ENCODE measurements at places on chromosomes 7 and 10.

- no peak for DNase-seq
Observed at GRCh38 chr7:49866076-49866735, 92.8 kb downstream of the VWC2 start.

DNA sequence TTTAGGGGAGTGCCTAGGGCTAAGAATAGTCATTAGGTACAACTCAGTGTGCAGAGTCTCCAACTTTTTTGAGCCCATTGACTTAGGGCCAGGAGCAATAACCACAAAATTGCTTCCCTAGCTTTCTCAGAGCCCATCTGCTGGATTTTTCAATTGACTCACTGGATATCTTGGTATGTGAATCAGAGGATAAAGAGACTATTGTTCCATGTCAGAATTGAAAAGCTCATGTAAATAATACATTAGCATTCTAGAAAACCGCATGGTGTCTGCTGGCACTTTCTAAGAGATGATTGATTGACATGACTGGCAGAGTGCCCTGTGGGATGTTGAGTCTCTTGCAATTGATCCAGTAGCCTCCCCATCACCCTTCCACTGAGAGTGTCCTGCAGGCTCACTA, 246.2 kb downstream of the CCDC7 start:
- DNase-seq: no peak

DNA sequence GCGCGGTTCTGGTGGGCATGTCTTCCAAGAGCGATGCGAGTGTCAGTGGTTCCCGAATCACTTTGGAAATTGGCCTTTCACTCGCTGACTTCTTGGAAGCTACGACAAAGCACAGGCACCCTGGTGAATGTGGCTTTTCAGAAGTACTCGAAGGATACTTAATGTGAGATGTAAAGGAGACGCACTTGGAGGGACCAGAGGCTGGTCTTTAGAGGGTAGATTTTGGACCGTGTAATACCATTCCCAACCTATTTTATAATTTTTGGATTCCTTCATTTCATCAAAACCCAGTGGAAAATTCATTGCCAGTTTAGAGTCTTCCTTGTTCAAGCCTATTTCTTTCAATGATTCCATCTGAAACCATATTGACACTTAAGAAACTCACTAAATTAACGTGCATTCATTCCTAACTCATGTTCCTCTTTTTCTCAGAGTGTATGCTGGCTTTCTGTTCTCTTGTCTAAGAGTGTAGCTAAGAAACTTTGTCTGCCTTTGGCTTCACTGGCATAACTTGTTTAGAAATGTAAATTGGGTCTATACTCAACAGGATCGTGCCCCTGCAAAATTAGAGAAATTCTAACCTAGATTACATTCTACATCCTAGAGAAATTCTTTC, 645 bp upstream of the COPG2 start:
- DNase-seq: no peak

- DNase-seq: no peak
Observed at GRCh38 chr7:2048531-2048930, 184.2 kb downstream of the MAD1L1 start.

DNA sequence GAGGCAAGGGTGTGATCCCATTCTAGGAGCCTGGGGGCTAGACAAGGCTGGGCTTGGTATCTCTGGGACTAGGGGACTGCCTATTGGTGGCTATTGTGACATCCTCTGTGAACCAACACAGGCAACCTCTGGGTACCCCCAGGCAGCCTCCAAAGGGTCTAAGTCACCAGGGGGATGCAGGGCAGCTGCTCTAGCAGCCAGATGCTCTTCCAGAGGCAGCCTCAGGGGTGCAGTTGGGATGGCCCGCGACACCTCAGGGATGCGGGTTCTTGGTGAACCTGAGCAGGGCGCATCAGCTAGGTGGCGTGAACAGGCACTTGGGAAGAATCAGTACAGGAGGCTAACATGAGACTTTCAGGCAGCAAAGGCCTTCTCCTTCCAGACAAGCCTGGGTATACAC, 1.6 kb upstream of the TMEM120A start:
- DNase-seq: no peak

- no peak for DNase-seq
Observed at GRCh38 chr10:70738006-70738760, 47.0 kb downstream of the TBATA start.

DNA sequence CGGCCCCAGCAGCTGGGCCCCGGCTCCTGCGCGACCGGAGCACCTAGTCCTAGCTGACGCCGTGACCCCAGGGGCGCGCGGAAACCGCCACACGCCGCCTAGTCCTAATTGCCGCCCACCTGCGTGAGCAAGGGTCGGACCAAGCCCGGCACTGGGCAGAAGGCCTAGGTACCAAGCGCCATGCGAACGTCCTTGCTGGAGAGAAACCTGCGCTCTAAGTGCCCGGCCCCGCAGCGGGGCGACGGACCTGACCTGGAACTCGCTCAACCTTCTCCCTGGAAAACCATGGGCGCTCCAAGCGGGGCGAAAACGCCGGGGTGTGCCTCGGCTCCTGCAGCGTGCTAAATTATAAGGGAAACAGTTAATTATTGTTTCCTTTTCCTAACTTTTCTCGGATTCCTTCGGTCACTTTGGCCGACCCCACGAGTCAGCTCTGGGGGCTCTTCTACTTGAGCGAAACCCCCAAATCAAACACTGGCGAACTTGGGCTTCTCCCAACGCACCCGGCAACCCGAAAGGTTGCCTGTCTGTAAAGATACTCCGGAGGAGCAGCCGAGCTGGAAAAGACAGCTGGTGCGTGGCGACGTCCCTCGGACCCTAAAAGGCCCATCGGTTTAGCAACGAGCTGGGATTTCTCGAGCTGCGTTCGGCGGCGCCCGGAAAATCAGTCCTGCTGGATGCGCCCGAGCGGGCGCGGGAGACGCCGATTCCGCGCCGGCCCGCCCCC, 5.3 kb upstream of the EBF3 start:
- DNase-seq: no peak

- no peak for DNase-seq
Observed at GRCh38 chr7:99209781-99210180, 1.9 kb upstream of the KPNA7 start.

DNA sequence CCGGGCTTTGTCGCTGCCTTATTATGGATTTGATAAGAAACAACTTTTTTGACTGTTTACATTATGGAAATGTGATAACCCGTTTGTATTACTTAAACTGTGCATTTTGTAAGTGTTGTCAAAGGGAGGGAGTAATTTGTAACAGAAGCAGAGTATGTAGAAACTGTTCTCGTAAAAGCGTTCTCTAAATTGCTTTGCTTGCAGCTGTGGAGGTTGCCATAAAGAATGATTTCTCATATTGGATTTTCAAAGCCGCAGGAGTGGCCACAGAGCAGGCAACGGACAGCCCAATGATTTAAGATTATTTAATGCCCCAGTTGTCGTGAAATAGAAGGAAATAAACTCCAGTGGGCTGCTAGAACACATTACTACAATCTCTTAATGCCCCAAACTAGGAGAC, 114.0 kb upstream of the INSYN2A start:
- DNase-seq: no peak

- DNase-seq: no peak
Observed at GRCh38 chr10:125222515-125223308, 62.3 kb upstream of the CTBP2 start.

GRCh38 chr10:71696628-71697326, 22.8 kb downstream of the C10orf105 start:
- peak; percentile 12 for DNase-seq

DNA sequence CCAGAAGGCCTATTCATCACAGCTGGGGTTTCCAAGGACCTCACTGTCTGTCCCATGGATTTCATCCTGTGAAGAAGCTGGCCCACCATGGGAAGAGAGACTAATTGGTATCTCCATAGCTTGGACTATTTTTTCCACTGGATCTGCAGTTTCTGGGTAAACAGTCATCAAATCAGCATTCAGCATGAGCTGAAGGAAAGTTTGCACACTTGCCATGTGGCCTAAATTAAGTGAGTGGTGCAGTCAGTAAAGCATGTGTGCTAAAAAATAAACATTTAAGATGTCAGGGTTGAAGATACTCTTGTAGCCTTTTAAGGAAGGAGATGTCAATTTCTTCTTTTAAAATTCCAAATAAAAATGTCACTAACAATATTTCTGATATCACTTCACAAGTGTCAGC, 381.1 kb upstream of the ZMIZ1 start:
- DNase-seq: no peak

DNA sequence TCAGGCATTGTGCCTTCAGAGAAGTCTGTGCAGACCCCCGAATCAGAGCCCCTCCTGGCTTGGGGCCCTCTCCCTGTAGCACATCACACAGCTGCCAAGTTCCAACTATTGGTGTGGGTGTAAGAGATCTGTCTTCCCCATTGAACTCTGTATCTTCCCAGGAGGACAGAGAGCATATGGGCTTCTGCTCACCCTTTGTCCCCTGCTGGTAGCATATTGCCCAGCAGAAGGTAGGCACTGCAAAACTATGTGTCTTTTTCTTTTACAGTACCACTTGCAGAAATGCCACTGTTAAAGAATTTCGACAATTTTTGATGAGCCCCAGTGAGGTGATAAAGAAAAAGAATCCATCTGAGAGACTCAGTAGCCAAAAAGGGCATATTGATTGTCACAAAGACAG, 59.6 kb downstream of the NPY start:
- DNase-seq: no peak

DNA sequence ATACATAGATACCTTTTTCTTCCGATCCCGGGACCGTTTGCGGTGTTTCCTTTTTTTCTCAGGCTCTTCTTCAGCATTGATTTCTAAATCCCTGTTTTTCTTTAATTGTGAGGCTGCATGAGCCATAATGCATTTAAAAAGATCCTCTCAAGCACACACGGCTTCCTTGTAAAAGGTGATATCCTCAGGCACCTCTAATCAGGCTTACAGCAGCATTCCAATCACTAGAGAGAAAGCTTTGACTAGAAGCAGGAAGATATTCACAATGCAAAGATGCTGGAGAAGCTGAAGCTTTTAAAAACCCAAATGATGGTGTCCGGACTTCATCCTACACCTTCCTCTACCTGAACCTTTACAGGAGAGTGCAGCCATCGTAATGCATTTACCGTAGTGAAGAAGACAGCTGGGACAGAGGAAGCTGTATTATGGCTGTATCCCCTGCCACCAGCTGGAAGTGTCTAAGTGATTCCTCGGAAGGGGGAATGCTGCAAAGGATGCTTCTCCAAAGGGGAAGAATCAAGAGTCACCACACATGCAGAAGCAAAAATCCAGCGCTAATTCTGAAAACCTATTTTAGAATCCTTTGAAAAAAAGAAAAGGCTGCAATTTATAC, at the start of gene ANK3:
TSS of gene ANK3 (minus strand) at position 463 of the 613 bp plus-strand sequence. CDS start at position 126, 337 bp downstream.
- DNase-seq: no peak

GRCh38 chr10:77614778-77615625, 22.6 kb downstream of the KCNMA1 start:
- DNase-seq: no peak

GRCh38 chr7:159272739-159273138, 128.1 kb upstream of the VIPR2 start:
- DNase-seq: no peak

- DNase-seq: no peak
Observed at GRCh38 chr7:87672217-87672616, 44.0 kb downstream of the RUNDC3B start.

DNA sequence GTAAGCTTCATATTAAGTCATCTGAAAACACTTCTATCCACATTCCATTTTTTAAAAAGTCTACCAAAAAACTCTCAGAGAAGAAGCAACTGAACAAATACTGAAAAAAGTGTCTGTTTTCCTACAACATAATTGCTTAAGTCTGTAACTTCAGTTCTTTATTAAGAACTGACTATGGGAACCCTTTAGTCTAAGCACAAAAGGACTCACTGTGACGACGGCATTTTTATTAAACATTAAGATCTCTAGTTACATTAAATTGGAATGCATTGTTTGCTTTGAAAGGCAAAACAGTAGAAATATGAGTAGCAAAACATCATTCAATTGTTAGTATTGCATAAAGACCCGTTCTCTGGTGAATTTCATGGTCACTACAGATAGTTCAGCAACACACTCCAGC, 5.8 kb upstream of the FAM3C start:
- no peak for DNase-seq

DNA sequence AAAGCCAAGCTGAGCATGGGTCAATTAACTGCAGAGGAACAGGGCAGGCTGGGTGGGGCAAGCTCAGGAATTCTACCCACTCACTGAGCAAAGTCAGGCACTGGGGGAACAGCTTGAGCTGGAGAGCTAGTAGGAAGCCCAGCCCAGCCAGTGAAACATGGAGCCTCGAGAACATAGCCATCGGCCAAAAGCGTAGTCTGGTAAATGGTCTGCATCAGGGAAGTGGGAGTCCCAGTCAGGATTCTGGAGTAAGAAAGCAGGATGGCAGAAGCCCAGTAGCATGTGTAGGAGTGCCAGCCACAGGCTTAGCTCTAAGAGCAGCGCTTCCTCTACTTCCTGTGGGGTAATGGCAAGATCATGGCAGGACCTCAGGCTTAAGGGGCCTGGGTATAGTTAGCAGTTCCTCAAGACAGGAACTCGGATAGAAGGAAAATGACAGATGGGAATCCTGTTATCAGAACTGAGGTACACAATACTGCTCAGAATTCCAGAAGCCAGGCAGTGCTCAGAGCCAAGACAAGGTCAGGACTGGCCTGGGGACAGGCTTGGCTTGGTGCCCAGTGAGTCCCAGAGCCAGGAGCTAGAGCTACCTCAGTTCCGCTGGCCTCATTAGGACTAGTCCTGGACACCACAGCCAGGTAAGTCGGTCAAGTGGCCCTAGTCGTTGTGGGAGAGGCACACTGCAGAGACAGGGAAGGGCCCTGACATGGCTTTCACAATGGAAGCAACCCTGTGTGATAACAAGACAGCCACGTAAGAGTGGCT, 65.4 kb upstream of the MXI1 start:
- DNase-seq: no peak

GRCh38 chr7:131381069-131381838, 53.6 kb downstream of the MKLN1 start:
- DNase-seq: no peak

DNA sequence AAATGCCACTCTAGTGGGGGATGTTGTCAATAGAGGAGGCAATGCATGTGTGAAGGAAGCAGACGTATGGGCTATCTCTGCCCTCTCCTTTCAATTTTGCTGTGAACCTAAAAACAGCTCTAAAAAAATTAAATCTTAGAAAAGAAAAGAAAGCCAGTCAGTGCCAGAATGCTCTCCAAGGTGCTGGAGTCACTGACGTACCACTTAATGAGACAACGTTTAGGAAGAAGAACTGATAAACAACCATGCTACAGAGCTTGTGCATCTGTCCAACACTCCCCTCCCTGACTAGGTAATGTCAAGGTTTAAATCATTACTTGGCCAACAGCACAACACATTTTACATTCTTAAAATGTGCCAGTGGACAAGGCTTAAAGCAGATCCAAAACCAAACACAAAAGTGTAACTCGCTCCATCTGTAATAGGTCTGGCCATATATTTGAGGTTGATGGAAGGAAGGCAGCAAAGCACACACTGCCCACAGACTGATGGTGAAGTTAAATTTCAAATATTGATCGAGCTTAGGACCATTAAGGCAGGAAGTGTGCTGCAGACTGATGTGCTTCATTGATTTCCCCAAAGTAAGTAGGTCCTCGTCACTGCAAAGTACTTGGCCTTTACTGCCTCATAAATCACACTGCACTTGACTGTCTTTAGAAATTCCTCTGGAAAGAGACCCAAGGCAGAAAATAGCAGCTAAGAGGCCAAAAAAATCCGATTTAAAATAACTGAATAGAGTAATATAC, 15.5 kb downstream of the ARMH3 start:
- no peak for DNase-seq

- no peak for DNase-seq
Observed at GRCh38 chr7:137661634-137662033, 185.1 kb downstream of the DGKI start.

GRCh38 chr7:90250601-90251303, 5.8 kb downstream of the CFAP69 start:
- no peak for DNase-seq

GRCh38 chr7:26367219-26367711, 75.6 kb downstream of the SNX10 start:
- DNase-seq: no peak

- DNase-seq: no peak
Observed at GRCh38 chr10:47380341-47381102, 3.6 kb downstream of the ZNF488 start.
